CD4-positive, alpha-beta T cell (primary cell): ENCODE measurements at places on chromosomes 5 and 9.

DNA sequence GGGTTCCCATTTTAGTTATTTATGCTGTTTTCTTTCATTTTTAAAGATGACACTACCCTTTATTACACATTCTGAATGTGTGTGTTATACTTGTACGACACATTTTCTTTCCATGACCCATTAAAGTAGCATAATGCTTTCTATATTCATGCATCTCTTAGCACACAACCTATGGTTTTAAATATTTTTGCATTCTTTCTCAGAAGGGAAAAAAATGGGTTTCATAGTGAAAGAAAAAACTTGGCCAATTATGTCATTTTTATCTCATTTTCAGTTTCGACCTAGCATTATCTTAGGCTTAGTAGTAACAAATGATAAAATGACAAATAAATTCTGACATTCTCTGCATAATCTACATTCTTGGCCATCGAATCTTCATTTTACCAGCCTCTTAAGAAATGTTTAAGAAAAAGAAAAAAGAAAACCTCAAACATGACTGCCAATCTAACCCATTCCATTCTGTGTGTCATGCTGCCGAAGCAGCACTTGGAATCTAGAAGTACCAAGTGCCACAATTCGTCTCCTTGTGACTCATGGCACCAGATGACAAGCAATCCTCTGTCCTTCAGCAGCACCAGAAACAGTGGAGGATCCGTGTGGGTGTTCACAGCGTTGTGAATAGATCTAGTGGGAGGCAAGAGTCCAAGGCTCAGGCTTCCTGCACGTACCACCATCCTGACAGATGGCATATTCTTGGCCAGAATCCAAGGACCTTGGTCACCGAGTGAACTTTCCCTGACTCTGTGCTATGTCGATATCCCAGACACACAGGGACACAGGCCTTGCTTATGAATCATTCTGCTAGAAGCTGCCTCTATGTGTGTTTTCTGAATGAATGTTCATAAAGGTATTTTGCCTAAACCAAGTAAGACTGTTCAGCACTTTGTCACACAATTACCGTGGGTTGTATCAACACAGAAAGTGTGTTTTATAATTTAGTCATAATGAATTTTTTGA, 502.7 kb downstream of the NR2F1-AS1 start:
- DNase-seq, result no peak

GRCh38 chr5:157978061-157978460, 119.1 kb upstream of the CLINT1 start:
- DNase-seq, result no peak

DNA sequence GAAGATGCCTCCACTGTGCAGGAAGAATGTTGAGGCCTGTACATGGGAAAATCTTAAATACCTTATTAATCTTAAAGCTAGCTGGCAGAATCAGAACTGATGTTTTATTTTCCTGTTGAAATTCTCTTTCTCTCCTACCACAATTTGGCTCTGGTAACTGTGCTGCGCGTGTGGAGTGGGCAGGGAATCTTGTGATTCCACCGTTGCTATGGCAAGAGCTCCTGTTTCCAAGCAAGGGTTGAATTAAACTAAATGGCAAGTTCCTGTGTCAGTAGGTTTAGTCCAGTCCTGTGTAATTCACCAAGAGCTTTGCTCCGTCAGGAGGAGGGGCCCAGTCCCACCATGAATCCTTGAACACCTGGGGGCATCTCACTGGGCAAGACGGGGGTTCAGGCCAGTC, 36.4 kb downstream of the NXNL2 start:
- DNase-seq, result no peak

DNA sequence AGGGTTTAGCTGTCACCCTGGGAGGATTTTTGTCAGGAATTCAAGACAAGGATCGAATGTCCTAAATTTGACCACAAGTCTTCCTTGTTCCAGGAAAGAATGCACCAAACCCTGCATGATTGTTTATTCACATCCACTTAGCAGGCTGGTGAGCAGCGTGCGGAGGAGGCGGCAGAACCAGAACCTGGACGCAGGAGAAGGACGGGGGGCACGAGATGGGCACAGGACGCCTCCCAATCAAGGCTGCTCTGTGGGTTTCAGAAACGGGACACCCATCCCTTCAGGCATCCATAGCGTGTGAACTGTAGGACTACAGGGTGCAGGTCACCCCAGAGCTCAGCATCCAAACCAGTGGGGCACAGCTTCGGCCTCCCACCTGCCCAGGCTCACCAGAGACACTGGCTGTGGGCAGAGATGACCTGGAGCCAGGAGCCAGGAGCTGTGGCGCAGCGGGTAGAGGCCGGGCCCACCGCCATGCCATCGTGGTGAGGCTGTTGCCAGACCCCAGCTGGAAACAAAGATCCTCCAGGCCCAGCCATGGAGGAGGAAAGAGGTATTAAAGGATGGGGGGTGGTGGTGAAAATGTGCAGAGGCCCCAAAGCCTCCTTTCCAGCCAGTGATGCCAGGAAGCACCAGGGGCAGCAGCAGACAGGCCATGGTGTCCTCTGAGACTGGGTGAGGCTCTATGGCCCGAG, 32.3 kb upstream of the ADAMTS2 start:
- DNase-seq, result no peak

- DNase-seq, result no peak
Measured at GRCh38 chr5:17666726-17667235, 32.5 kb downstream of the TAF11L14 start.

DNA sequence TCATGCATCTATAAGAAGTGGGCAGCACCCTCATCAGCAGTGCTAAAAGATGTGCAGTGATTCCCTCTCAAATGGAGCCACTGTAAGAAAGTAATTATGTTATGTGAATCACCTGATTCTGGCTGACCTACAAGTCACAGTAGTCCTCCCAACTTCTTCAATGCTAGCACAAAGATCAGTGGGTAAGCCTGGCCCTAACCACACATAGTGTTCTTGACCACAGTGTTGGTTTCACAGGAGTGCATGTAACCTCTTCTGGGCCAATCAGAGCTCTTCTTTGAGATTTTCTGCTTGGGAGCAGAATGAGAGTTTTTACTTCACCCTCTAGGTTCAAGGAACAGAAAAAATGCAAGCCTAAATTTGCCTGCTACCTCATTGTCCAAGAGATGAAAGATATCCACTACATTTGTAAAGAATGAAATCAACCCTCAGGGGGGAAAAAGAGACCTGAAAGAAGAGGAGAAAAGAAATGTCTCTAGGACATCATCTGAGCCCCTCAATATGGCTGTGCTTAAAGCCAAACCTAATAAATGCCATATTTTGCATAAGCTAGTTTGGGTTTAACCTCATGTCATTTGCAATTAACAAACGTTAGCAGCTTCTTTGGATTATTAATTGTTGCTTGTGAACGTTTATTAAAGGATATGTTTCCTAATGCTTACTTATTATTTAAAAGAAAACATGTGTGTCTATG, 65.3 kb upstream of the ADRB2 start:
- DNase-seq, result no peak

GRCh38 chr5:162683284-162683683, 615.7 kb downstream of the GABRG2 start:
- DNase-seq, result no peak

DNA sequence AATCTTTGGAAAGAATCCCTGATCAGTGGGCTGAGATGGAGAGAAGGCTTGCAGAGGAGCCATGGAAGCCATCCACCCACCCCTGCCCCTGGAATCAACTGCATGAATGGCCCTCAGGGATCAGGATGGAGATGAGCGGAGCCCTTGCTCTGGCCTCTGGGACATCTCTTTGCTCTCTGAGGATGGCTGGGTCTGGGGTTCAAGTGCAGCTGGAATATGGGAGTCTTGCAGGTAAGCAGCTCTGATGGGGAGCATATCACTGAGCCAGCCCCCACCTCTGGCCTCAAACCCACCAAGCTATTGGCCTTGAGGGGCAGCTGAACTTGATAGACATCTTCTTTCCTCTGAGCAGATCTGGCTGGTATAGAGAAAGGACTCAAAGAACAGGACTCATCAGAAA, 76.1 kb downstream of the C5orf15 start:
- no peak for DNase-seq

- DNase-seq, result no peak
Measured at GRCh38 chr5:128587275-128587674, 49.2 kb upstream of the FBN2 start.

DNA sequence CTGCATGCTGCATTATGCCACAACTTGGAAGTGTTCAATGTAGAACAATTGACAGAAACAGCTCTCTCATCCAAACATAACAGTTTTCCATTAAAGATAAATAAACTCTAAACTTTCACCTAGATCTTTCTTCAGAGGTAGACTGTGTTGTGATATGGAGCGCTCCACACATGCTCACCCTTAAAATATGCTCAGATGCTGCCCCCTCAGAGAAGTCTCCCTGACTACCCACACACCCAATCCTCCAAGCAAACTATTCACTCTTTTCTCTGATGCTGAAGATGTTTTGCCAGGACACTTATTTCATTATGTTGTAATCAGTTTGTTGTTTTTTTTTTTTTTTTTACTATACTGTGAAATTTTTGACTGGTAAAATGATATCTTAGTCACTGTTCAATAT, 206.6 kb upstream of the RASA1 start:
- DNase-seq, result no peak

DNA sequence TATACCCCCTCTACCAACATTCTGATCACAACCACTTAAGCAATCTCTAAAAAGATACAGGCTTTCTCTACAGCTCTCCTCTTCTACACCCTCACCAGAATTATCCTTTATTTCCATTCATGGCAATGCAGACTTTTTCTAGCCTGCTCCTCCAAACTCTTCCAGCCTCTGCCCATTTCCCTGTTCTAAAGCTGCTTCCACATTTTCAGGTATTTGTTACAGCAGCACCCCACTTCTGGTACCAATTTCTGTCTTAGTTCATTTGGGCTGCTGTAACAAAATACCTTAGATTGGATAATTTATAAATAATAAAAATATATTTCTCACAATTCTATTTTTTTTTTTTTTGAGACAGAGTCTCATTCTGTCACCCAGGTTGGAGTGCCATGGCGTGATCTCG, 53.0 kb upstream of the DNAH5 start:
- no peak for DNase-seq

- no peak for DNase-seq
Measured at GRCh38 chr5:92552206-92553160, 1028.5 kb downstream of the NR2F1-AS1 start.

DNA sequence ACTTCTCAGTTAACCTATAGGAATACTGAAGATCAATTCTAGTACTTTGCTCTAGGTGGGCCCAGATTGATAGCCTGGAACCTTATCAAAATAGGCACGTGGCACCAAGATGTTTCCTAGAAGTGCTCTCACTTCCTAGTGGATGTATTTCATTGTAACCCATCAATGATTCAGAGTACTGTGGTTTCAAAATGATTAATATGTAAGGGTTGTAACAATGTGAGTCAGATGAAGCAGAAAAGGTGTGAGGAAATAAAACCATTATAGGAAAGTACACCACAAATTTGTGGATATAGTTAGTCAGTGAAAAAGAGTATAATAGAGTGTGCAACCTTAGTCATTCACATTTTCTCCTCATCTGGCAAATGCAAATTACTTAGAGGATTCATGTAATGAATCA, 177.3 kb upstream of the FST start:
- no peak for DNase-seq

- no peak for DNase-seq
Measured at GRCh38 chr9:129712634-129713401, 40.0 kb downstream of the PTGES start.

GRCh38 chr5:25224316-25224982, 579.7 kb upstream of the CDH10 start:
- no peak for DNase-seq

GRCh38 chr5:169115461-169116124, 185.3 kb downstream of the SLIT3 start:
- no peak for DNase-seq

GRCh38 chr9:132366481-132366880, 11.7 kb upstream of the SETX start:
- DNase-seq, result no peak

- no peak for DNase-seq
Measured at GRCh38 chr5:37786862-37787519, 52.9 kb downstream of the GDNF start.

DNA sequence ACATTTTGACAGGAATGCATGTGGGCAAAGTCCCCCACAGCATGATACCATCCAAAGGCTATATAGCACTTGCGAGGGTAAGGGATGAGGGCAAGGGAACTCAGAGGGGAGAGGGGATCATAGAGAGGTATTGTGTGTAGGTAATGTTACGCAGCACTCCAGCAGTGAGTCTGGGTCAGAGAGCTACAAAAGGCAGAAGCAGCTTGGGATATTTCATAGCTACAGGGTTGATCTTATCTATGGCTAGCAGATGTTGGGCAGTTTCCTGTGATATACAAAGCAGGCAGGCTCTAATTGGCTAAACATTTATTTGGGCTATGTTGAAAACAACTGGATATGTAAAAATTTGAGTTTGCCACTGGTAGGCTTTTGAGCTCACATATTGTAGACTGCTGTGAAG, 17.8 kb upstream of the SLCO4C1 start:
- no peak for DNase-seq

- DNase-seq, result no peak
Measured at GRCh38 chr5:5403741-5404140, 18.7 kb upstream of the ICE1 start.

- DNase-seq, result no peak
Measured at GRCh38 chr5:10653043-10653442, 89.2 kb downstream of the ANKRD33B start.

DNA sequence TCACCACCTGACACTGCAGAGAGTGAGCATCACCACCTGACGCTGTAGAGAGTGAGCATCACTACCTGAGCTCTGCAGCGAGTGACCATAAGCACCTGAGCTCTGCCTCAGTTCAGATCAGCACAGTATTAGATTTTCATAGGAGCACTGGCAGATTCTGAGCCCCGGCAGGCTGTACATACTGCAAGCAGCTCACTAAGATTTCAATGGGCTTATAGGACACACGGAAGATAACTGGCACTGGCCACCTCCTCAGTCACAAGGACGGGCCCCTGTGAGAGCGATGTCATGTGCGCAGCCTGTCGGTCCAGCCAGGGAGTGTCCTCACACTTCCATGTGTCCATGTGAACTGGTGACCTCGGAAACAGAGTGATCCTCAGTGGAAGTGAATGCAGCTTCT, 153.5 kb upstream of the IRX2 start:
- no peak for DNase-seq

- DNase-seq, result no peak
Measured at GRCh38 chr5:59648038-59648831, 245.3 kb downstream of the PDE4D start.

GRCh38 chr5:40333459-40334241, 346.1 kb upstream of the PTGER4 start:
- no peak for DNase-seq

GRCh38 chr5:16737620-16738364, 121.0 kb upstream of the RETREG1 start:
- no peak for DNase-seq

GRCh38 chr9:94772144-94772543, 45.6 kb downstream of the AOPEP start:
- DNase-seq, result no peak
